Stimulated activated CD4-positive, alpha-beta T cell treated with anti-CD3 and anti-CD28 coated beads, Interleukin-1b, Interleukin-23, amount 100 ng/mL, for 1 hour (primary cell): ENCODE measurements at places on chromosomes 11 and 22.
A peak's percentile ranks its signal among the peaks of the same experiment; 100 is the strongest.

DNA sequence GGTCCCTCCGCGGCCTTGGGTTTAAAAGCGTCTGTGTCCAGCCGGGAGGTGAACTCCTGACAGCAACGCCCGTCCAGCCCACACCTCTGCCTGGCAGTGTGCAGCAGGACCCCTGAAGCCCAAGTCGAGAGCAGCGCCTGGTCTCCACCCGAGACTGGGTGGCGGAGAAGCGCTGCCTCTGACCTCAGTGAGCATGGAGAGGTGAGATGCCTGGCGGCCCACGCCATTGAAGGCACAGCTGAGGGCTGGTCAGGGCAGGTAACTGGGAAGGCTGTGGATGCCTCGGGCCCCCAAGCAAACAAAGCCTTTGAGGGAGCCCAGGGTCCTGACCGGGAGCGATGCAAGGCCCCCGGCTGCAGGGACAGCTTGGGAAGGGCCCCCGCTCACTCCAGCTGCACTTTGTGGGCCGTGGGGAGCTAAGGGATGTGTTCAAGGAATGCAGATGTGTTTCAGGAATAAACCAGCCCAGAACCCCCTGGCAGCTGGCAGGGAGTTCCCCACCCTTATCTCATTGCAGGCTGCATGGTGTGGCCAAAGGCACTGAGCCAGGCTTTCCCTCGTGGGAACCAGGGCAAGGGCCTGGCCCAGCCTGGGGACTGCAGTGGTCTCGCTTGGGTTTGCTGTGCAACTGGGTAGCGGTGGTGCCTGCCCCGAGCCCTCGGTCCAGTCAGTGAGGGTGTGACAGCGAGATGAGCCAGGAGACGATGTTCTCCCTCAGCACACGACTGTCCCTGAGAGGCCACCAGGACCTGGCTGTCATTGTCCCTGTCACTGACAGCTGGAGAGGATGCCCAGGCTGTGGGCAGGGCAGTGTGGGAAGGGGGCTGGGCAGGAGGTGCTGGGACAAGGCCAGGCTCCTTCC, 92.5 kb downstream of the WNT7B start:
- DNase-seq: no peak

DNA sequence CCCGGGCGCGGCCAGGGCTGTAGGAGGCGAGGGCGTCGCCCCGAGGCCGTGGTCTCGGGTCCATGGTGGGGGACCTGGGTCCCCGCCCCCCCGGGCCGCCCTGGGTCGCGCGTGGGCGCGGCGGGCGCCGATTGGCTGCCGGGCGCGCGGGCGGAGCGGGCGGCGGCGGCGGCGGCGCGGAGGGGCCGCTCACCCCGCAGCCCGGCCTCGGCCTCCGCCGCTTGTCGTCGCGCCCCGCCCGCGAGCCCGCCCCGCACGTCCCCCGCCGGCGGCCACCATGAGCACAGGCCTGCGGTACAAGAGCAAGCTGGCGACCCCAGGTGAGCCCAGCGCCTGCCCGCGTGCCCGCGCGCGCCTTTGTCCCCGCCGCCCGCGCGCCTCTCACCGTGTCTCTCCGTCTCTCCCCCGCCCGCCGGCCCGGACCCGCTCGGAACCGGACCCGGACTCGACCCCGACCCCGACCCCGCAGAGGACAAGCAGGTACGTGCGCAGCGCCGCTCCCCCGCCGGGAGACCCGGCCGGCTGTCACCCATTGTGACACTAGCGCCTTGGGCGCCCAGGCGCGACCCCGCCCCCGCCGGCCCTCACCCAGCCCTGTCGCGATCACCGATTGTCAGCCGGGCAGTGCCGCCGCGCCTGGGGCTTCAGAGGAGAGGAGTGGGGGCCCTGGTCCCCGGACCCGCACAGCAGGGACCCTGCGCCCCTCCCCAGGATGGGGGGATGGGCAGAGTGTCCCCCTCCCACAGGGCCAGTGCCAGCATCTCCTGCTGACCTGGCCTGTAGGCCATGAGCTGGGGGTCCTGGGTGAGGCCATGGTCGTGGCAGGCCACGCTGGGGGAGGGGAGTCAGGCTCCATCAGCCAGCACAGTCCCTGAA, at the start of gene SEPTIN5:
Gene SEPTIN5, plus strand, starts transcription at position 192 of the 876 bp plus-strand sequence. Its CDS starts 86 bp downstream, at position 278.
- no peak for DNase-seq

DNA sequence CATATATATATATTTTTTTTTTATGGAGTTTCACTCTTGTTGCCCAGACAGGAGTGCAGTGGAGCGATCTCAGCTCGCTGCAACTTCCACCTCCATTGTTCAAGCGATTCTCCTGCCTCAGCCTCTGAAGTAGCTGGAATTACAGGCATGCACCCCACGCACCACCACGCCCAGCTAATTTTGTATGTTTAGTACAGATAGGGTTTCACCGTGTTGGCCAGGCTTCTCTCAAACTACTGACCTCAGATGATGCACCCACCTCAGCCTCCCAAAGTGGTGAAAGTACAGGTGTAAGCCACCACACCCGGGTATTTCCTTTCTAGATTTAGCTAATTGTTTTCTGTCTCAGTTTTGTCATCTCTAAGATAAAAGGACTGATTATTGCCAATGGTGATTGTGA, 821.1 kb downstream of the CNTN5 start:
- DNase-seq: no peak

GRCh38 chr11:47184711-47185304, 1.4 kb downstream of the PACSIN3 start:
- no peak for DNase-seq

DNA sequence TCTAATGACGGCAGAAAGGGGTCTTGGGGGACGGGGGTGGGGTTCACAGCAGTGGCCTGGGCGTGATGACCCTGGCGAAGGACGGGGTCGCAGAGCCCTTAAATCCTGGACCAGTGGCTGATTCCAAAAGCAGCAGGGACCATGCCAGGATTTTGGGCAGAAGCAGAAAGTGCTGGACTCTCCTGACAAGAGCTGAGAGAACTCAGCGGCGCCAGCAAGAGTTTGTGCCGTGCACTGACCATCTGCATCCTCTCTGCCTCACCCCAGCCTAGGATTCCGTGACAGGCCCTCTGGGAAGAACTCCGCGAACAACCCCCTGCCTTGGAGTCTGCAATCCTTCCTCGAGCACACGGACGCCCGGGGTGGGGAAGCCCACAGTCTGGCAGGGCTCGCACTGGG, 644 bp upstream of the NDUFV1 start:
- no peak for DNase-seq

DNA sequence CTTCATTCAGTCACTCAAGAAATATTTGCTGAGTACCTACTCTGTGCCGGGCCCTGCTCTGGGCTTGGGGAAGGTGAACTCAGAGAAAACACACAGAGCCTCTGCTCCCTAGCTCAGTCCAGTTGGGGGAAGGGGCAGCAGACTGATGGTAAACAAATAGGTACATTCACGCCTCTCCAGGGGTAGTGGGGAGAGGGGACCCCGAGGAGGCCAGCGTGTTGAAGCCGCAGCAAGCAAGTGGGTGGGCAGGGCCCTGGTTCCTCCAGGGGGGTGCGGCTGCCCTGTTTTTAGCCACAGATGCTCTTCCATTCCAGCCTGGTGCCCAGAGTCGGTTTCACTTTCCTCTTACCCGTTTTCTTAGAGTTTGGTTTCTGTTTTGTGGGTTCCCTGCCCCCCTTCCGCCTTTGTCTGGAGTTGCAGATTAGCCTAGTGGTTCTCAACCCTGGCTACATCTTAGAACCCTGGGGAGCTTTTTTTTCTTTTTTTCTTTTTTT, 8.7 kb downstream of the DRAP1 start:
- DNase-seq: peak; percentile 46

DNA sequence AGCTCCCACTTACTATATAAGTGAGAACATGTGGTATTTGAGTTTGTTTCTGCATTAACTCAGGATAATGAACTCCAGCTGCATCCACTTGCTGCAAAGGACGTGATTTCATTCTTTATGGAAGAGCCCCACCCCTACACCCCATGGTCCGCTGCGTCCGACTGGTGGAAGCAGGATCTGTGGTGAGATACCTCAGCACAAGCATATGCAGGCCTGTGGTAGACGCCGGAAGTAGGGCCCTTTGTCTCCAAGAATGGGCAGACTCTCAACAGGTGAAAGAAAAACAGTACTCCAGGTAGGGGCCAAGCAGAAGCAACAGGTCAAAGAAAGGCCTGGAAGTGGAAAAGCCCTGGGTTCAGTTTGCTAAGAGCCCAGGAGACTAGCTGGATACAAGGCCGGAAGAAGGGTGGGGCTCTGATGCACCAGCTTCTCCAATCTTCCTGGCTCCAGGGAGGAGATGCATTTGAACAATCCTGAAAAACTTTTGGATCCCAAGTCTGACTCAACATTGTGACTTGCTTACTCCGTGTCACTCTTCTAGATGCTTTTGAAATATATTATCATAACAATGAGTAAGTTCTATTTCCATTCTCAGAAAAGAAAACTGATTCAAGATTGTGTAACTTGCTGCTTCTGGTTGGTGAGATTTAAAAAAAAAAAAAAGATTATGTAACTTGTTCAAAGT, 30.4 kb downstream of the NEAT1 start:
- no peak for DNase-seq

DNA sequence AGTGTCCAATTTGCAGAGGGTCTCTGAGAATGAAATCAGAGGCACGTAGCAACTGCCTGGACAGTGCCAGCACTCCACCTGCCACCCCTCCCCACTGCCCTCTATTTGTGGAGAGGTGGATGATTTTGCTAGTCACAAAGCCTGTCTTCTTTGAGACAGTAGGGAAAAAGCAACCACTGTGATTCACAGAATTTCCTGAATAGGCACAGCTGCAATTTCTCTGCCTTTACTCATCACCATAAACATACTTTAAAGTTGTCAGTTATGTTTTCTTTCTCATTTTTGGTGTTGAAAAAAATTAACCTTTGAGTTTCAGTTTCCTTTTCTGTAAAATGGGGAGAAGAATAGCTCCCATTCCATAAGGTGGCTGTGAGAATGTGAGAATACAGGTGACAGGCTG, 134.3 kb downstream of the TEAD1 start:
- DNase-seq: no peak

DNA sequence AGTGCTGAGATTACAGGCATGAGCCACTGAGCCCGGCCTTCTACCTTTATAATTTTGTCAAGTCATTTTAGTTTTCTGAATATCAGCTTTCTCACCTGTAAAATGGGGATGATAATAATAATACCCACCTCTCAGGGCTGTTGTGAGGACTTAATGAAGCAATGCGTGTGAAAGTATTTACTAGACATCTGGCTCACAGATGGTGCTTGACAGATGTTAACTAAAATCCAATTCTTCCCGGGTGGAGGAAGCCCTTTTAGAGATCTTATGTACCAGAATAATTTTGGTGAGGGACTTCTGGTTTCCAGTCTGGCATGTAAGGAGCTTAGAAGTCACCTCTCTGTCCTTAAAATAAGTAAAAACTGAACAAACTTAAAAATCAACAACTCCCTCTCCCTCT, 43.7 kb upstream of the NUP160 start:
- no peak for DNase-seq

DNA sequence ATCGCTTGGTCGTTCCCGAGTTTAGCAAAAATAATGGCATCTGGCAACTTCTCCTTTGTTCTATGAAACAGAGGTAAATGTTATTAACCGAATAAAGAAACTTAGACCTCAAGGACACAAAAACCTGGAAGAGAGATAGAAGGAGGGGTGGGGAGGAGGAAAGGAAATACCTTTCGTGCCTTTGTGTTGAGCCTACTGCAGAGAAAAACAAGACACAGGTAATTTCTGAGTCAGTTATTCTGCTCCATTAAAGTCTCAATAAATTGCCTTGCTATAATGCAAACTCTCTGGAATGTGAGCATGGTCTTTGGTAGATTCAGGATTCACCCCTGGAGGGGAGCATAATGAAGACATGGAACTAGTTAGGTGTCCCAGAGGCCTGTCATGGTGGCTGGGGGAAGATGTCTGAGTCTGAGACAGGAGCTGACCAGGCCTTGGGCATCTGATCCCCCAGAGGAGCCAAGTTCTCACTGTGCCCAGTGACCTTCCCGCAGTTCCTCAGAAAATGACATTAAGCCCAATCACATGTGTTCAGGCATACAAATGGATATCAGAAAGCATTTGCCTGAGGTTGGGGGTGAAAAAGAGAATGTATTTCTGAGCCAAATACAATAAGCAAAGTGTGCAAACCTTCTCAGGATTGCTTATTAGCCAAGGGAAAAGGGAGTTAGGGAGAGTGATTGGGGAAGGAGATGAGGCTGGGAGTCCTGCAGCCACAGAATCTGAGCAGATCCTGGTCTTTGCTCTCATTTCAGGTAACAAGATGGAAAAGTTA, 72.6 kb upstream of the CADM1 start:
- no peak for DNase-seq

DNA sequence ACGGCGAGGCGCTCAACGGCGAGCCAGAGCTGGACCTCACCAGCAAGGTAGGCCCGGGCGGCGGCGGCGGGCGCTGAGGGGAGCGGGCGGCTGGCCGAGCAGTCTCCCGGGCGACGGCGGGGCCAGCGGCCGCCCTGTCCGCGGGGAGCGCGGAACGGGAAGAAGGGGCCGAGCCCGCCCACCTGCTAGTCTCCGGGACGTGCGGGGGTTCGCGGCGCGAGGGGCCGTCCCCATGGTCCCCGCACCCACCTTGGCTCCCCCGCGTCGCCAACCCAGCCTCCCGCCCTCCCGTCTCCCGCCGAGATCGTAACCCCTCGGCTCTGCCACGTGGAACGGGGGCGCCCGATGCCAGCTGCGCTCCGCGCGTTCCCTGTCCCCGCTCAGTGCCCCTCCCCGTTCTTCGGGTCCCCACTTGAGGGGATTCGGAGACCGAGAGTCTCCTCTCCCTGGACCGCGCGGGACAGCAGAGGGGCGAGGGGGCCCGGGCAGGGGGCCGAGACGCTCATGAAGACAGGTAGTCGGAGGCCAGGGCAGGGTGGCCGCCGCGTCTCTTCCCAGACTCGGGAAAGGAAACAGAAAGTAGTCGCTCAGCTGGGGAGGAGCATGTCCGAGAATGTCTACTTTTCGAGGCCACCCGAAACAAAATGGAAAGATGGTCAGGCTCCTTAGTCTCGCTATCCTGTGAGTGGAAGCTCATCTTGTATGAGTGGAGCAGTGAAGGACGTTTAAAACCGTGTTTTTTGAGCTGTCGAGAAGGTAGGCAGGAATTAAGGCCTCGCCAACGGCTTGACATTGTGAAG, 557 bp downstream of the GTPBP1 start:
- no peak for DNase-seq

DNA sequence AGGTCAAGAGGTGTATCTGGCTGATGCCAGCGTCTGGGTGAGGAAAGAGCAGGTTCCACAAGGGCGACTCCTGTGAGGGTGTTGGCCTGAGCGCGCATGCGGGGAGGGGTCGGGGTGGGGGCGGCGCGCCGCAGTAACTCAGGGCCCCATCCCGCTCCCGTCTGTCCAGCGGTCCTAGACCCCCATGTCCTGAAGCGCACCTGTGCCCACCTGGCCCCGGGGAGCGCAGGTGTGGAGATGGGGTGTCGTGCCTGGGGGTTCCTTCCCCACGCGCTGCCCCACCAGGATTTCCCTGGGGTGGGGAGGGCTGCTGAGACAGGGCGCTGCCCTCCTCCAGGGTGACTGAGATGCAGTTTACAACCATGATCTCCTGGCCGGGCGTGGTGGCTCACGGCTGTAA, 20.9 kb downstream of the RNH1 start:
- DNase-seq: no peak

DNA sequence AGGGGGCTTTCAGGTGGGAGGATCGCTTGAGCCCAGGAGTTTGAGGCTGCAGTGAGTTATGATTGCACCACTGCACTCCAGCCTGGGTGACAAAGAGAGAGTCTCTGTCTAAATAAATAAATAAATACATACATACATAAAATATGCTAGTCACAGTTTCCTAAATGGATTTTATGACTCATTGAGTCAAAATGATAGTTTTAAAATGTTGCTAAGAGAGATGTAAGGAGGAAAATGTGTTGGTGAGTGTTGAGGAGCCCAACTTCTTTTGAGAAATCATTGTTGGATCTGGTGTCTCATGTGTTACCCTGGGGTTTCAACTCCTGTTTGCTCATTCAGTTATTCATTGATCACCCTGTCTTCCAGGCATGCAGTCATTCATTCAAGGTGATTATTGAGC, 21.0 kb downstream of the PARVB start:
- DNase-seq: no peak

- DNase-seq: no peak
Observed at GRCh38 chr22:32018056-32018455, 25.0 kb upstream of the SLC5A1 start.
